ENCODE measurements at places on chromosomes 1 and 21.

GRCh38 chr1:47596328-47596727, 158.5 kb downstream of the FOXD2 start:
- no peak for DNase-seq

DNA sequence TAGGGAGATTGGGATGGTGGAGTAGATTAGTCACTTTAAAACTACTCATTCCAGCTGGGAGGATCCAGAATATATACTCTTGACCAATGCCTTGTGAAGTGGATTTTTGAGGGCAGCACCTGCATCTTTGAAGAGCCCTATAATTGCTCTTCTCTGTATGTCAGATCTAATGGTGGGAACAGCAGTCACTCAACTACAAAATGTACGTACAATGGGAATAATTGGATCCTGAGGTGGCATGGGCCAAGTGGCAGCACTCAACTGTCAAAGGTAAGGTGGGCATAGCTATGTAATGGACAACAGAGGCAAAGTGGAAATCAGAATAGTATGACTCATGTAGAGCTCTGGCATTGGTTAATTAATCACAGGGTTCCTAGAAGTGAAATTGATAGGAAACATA, 51.6 kb upstream of the KIAA0040 start:
- no peak for DNase-seq

- DNase-seq = no peak
Observed at GRCh38 chr1:113714606-113715269, 44.5 kb downstream of the PHTF1 start.

DNA sequence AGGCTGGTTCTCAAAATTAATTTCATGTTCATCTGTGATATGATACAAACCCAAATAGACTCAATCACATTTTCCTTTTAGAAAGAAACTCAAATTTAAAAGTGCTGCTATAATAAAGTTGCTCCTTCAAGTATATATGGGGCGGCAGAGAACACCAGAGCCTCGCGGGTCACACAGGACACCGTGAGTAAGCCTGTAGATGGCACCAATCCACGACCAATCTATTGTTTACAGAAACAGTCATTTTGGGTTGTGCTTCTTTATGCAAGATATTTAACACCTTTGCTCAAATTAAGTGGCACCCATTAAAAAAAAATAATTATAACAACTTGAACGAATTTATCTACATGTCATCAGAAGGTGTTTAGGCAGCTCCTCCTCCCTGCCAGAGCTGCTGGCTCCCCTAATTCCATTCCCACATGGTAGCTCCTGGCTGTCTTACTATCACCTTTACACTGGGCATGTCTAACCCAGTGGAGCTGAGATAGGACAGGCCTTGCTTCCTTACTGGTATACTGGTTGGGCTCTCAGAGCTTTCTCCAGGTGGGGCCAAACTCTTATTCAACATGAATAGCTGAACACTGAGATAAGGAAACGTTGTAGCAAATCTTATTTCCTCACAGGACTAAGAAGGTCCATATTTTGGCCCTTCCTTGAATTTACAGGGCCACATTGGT, 287.0 kb downstream of the SDCCAG8 start:
- DNase-seq = no peak

DNA sequence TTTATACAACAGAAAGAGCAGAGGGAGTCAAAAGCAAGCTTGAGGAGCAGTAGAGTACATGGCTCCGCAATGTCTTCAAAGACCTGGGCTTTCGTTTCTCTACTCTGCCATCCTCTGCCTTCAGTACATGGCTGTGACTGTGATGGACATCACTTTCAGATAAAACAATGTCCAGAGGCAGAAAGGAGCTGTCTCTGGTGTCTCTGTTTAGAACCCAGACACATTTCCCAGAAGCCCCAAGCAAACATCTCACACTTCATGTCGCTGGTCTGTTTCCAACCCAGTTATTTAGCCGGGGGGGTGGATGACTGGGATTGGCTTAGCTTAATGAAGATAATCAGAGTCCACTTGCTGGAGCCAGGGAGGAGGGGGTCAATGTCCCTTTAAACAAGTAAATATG, 25.6 kb downstream of the SGIP1 start:
- DNase-seq = no peak

GRCh38 chr1:204602111-204602579, 83.4 kb downstream of the LRRN2 start:
- no peak for DNase-seq

DNA sequence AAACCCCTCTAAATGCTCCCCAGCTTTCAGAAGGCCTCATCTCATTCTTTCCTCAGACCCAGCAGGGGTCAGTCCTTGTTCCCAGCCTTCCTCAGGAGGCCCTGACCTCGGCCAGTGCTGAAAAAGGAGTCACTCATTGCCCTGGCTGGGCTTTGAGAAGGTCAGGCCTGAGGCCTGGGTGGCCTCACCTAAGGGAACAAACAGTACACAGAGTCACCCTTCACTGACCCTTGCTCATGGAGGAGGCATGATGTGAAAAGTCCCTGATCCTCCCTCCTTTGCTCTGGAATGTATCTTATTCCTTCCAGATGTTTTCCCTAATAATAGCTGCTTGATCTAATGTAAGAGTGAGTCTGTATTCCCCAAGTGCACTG, 117.7 kb upstream of the SLC44A3 start:
- DNase-seq = no peak

DNA sequence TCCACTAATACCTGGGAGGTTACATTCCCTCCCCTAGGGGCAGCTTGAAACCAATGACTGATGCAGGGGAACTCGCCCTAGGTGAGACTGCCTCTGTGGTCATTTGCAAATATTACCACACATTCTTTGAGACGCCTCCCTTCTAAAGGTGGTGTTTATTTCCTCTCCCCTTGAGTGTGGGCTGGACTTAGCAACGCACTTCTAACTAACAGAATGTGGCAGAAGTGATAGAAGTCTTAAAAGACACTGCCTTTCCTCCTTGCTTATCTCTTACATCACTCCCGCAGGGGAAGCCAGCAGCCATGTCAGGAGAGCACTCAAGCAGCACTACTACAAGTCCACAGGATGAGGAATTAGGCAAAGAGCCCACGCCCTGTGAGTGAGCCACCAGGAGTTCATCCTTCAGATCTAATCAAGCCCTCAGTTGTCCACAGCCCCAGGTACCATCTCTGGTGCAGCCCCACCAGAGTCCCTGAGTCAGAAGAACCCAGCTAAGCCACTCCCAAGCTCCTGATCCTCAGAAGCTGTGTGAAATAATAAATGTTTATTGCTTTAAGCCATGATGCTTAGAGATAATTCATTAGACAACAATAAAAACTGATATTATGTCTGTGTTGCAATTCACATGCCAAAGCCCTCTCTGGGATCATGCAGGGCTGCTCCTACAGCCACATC, 14.8 kb upstream of the MATN1 start:
- no peak for DNase-seq

DNA sequence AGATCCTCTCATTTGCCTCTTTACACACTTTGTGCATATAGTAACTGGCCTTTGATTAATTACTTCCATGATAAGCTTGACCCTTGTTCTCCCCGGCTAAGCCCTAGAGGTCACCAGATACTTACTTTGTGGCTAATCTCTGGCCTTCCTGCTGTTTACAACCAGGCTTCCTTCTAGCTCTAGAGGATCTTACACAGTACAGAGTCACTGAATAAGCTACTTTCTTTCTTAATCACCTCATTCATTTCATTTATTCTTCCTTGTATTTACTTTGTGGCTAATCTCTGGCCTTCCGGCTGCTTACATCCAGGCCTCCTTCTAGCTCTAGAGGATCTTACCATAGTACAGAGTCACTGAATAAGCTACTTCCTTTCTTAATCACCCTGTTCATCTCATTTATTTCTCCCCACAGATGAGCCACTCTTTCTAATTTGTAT, 144.3 kb upstream of the C1orf21 start:
- DNase-seq = no peak

DNA sequence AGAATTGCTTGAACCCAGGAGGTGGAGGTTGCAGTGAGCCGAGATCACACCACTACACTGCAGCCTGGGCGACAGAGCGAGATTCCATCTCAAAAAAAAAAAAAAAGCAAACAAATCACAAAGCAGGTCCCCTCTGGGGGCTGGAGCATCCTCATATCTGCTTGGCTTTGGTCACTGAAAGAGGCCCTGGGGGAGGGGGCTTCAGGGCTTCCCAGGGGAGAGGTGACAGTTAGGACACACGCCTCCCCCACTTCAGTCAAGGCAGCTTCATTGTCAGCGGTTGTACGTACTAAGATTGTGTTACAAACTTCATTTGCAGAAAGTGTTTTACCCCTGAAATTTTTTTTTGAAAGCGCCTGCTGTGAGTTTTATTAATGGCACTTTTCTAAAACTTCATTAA, 130.5 kb downstream of the DHRS3 start:
- no peak for DNase-seq

DNA sequence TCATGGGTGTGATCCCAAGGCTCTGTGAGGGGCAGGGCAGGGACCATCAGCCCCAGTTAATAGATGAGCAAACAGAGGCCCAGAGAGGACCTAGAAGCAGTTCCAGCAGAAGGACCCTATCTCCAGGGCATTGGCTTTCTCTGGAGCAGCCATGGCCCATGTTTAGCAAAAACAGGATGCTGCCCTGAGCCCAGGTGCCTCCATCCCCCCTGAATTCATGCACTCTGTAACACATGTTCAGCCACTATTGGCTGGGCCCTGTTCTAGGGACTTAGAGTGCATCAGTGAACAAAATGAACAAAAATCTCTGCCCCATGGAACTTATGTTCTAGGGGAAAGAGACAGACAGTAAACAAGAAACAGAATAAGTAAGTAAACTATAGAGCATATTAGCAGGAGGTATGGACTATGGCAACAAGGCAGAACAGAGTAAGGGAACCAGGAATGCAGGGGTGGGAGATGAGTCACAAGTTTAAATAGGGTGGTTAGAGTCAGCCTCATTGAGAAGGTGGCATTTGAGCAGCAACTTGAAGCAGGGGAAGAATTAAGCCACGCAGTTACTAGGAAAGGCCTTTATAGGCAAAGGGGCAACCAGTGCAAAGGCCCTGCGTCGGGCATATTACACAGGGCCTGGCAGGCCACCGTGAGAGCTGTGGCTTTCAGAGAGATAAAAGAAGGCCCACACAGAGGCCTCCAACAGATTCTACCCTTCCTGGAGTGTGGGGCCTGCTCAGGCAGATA, 185.9 kb upstream of the EDN2 start:
- no peak for DNase-seq

DNA sequence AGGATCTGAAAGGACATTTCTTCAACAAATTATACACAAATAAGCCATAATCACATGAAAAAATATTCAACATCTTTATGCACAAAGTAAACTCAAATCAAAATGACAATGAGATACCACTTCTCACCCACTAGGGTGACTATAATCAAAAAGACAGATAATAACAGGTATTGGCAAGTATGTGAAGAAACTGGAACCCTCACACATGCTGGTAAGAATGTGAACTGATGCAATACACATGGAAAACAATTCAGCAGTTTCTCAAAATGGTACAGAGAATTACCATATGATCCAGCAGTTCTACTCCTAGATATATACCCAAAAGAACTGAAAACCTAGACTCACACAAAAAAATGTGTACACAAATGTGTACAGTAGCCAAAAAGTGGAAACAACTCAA, 62.5 kb downstream of the CHD5 start:
- DNase-seq = no peak

DNA sequence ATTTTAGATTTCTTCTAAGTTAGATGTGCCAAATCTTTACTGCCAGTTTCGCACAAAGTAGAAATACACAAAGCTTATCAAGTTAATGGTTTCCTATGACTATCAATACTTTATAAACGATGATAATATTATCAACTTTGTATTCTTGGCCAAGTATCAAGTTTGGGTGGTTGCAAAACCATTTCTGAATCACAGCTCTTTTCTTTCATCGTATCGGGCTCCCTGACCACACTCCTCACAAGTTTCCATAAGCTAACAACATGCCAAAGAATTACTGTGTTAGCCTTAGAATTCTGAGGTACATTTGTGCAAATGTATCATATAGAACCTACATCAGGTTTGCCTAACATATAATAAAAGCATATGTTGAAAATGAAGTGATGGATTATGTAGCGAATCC, 311.0 kb downstream of the KCTD3 start:
- DNase-seq = no peak

GRCh38 chr1:65388908-65389695, 31.4 kb upstream of the LEPR start:
- no peak for DNase-seq

DNA sequence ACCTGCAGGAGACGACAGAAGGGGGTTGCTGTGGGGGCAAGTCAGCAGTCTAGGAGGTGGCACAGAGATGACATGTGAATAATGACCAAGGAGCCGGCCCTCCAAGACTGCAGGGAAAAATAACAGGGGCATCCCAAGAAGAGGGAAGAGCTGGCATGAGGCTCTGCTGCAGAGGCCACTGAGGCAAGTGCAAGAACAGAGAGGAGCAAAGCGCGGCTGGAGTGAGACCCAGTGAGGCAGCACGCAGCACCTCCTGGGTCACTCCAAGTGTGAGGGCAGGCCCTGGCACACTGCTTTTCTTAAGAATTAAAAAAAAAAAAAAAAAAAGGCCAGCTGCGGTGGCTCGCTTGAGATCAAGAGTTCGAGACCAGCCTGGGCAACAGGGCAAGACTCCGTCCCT, 80.1 kb downstream of the SLC66A1 start:
- no peak for DNase-seq
